ENCODE measurements at places on chromosomes 7 and 10.

- no peak for DNase-seq
Observed at GRCh38 chr7:121473645-121474300, 77.7 kb upstream of the FAM3C start.

DNA sequence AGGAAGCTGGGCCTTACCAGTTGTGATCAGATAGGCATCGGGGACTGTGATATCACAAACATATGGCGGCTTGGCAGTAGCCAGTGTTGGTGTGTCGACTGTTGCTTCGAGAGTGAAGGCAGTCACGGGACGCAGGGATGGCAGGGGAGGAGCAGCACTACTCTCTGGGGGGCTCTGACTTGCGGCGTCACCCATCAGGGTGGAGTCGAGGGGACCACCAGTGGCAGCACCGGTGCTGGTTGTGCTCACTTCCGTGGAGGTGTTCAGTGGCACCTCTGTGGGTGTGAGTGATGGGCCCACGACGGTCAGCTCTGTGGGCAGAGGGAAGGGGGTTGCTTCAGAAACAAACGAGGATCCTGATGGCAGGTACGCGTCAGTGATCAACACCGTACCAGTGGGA, 64.5 kb downstream of the KIAA1549 start:
- no peak for DNase-seq

- DNase-seq = no peak
Observed at GRCh38 chr7:32289651-32290414, 200.3 kb downstream of the LSM5 start.

DNA sequence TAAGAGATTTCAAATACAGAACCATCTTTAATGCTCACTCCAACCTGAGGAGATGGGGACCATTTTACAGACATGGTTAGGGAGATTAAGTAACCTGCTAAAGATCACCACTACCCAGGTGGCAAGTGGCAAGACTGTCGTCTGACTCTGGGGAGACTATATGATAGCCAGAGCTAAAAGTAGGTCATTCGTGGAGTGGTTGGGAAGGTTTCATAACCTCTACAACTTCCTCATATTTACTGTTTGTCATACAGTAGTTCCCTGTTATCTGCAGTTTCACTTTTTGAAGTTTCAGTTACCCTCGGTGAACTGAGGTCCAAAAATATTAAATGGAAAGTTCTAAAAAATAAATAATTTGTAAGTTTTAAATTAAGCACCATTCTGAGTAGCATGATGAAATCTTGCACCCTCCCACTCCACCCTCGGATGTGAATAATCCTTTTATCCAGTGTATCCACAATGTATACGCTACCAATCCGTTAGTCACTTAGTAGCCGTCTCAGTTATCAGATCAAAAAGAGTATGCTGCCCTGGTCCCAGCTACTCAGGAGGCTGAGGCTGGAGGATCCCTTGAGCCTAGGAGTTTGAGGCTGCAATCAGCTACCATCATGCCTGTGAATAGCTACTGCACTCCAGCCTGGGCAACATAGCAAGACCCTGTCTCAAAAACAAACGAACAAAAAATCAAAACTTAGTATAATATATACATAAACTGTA, 14.9 kb upstream of the LGI1 start:
- no peak for DNase-seq

- no peak for DNase-seq
Observed at GRCh38 chr7:121803039-121803438, 69.9 kb upstream of the PTPRZ1 start.

- no peak for DNase-seq
Observed at GRCh38 chr10:4541292-4541691, 284.7 kb upstream of the AKR1E2 start.

- DNase-seq = no peak
Observed at GRCh38 chr10:15780353-15781135, 60.8 kb upstream of the ITGA8 start.

GRCh38 chr10:24381235-24382010, 172.5 kb downstream of the KIAA1217 start:
- no peak for DNase-seq

- DNase-seq = no peak
Observed at GRCh38 chr7:24979470-24979862, 512 bp downstream of the OSBPL3 start.

DNA sequence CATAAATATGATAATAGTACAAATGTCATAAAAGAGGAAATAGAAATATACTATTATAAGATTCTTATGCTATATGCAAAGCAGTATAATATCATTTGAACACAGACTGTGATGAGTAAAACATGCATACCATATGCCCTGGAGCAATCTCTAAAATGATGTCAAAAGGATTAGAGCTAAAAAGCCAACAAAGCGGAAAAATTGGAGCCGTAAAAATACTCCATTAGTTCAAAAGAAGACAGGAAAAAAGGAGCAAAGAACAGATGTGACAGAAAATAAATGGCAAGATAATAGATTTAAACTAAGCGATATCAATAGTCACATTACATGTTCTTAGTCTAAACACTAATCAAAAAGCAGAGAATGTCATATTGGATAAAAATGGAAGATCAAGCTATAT, 191.0 kb upstream of the PLPP4 start:
- no peak for DNase-seq

DNA sequence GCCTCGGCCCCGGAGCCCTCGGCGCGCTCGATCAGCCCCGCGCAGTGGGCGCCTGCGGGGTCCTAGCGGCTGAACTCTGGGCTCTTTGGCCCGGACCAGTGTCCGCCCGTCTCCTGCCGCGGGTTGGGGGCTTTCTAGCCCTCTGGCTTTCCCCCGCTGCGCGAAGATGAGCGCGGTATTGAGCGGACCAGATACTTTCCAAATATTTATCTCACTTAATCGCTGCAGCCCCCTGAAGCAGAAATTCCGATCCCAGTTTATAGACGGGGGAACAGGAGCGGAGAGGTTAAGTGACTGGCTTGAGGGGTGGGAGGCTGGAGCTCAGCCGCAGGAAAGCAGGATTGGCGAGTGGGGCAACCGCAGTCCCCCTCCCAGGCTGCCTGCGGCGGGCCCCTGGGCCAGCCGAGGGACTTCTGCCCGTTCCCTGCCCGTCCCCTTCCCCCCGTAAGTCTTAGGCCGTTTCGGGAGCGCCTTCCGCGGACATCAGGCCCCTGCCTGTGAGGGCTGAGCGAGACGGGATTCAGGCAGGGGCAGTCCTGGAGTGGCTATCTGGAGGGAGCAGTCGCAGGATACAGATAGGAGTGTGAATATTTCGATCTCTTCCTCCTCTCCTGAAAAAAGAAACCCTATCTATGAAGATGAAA, 565 bp downstream of the STRIP2 start:
- DNase-seq = peak; percentile 10

GRCh38 chr7:149430192-149430591, 30.7 kb downstream of the ZNF777 start:
- DNase-seq = no peak

All from right renal pelvis (tissue), 4 donors.